ENCODE measurements at places on chromosomes 1 and 21.

- DNase-seq, result no peak
Observed at GRCh38 chr1:2416403-2416802, 4.0 kb upstream of the PEX10 start.

DNA sequence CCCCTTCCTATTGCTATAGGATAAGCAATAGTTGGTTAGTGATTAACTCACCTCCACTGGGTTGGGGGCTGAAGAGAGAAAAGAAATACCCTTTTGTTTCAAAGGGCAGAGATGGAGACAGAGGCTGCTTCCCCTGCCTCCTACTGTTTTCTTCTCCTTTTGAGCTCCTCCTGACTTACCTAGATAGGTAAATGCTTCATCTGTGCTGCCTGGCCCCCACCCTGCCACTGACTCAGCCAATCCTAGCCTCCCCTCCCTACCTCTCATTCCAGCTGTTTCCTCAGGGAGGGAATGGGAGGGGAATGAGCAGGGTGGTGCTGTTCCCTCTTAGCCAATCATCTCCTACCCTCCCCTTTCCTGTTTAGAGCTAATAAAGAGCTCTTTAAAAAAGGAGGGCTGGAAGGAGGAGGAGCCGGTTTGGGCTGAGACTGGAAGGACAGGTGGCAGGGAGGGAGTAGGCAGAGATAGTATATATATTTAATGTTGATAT lies at the start of gene C1orf116:
TSS of gene C1orf116 (minus strand) at position 229 of the 490 bp plus-strand sequence. CDS start 5,158 bp downstream, outside the sequence.
- DNase-seq, result no peak

GRCh38 chr21:41901782-41902181 lies 22.6 kb upstream of the PRDM15 start:
- DNase-seq, result no peak

- DNase-seq, result no peak
Observed at GRCh38 chr1:72271555-72272085, 10.7 kb downstream of the NEGR1 start.

DNA sequence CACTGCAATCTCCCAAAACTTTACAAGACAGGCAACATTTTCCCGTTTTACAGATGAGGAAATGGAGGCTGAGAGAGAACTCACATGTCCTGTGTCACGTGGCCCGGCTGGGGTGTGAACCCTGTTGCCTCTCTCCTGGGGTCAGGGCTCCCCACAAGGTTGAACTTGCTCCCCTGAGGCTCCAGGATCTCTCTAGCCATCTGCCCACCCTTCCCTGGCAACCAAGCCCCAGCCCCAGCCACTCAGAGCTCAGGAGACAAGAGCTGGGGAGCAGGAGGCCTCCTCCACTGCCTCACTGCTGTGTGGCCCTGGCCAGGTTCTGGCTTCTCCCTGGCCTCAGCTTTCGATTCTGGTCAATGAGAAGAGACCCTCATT lies 11.8 kb downstream of the LAPTM5 start:
- DNase-seq, result no peak

DNA sequence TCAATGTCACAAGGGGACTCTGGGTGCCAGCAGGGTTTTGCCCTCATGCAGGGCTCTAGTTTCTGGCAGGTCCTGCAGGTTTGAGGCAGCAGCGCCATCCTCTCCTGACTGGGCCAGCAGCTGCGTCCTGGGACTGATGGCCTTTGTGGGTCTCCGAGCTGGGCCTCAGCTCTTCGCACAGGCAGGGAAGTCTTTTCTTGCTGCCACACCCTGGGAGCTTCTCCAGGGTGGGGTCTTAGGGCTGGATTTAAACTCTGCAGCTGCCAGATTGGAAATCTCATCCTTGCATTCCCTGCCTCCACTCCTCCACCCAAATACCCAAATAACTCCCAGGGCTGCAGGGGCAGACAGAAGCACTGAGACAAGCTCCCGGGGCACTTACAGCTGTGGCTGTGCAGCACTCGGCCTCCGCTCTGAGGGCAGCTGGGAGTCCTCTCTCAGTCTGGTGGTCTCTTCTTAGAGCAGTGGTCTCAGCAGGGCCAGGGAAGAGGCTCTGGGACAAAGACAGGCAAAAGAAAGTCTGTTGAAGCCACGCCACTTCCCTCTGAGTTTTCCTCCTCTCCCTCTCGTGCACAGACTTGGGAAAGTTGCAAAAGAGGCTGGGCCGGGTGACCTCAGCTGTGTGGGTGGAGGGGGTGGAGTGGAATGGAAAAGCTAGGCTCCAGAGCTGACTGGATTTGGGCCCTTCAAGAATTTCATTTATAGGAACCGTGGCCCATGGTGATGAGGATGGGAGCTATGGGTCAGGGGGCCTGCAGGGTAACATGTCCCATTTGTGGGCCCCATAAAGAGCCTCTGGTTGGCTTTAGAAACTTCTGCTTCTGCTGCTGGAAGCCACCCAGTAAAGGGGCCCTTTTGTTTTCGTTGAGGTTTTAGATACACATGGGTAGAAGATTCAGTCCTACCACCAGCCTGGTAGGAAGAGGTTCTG lies at the start of gene RAB7B:
TSS of gene RAB7B (minus strand) at position 525 of the 931 bp plus-strand sequence. CDS start 9,260 bp downstream, outside the sequence.
- no peak for DNase-seq

DNA sequence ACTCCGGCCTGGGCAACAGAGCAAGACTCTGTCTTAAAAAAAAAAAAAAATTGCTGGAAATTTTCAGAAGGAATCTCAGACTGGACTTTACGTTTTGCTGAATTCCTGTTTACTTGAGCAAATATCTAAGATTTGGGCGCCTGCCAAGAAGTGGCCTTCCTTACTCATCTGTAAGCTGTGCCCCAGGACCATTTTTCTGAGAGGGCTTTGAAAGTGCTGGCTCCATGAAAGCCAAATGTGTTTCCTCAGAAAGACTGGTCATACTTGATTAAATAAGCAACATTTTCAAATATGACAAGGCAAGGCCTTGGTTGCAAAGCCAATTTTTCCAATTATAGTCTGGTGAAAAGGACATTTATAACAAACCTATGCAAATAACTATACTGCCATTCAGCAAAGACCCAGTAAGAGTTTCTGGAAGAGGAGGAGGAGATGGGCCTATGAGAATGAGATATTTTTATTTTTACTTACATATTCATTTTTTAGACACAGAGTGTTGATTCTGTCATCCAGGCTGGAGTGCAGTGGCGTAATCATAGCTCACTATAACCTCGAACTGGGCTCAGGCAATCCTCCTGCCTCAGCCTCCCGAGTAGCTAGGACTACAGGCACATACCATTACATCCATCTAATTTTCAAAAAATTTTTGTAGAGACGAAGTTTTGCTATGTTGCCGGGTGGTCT lies 56.3 kb upstream of the HTR1D start:
- DNase-seq, result peak; percentile 66

DNA sequence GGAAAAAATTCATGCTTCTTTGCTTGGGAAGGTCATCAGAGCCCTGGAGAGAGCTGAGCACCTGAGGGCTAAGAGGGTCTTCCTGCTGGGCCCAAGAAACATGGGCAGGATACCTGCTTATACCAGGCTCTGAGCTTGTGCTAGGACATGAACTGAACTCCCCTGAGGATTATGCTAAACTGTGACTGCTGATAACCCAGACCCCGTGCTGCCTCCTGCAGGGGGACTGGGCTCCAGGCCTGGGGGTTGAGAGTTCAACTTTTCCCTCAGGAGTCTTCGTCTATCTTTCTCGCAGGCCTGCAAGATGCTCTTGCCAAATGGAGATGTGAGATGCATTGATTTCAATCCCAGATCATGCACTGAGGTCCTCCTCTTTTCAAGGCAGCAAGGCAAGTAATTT lies 368.5 kb downstream of the HHAT start:
- no peak for DNase-seq

- DNase-seq, result peak; percentile 47
Observed at GRCh38 chr1:13783551-13783950, 83.6 kb downstream of the PRDM2 start.

DNA sequence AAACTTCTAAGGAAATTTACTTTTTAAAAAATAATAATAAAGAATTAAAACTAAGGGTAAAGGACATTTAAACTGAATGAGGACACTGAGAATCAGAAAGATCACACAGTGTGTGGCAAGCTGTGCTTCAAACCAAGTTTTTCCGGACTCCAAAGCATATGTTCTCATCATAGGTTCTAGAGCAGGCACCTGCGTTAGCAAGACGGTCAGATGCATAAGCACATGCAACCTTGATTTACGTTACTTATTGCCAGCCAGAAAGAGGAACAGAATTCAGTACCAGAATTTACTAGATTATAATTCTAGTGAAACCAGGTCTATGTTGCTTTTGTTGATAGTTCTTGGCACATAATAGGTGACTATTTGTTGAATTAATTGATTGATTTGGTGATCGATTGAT lies 6.2 kb upstream of the LBR start:
- no peak for DNase-seq

GRCh38 chr1:211680752-211681327 lies 5.4 kb upstream of the NEK2 start:
- DNase-seq, result peak; percentile 80

- no peak for DNase-seq
Observed at GRCh38 chr1:87330057-87330884, 1.6 kb downstream of the LMO4 start.

DNA sequence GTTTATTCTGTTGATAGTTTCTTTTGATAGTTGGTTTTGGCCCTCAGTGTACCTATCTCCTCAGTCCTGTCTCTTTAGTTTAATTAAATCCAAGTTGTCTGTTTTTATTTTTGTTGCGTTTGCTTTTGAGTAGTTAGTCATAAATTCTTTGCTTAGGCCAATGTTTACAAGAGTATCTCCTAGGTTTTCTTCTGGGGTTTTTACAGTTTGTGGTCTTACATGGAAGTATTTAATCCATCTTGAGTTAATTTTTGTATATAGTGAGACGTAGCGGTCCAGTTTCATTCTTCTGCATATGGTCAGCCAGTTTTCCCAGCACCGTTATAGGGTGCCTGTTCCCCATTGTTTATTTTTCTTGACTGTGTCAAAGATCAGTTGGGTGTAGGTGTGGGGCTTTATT lies 139.4 kb downstream of the POU2F1 start:
- DNase-seq, result no peak

GRCh38 chr1:201490708-201491131 lies 16.2 kb downstream of the CSRP1 start:
- no peak for DNase-seq

DNA sequence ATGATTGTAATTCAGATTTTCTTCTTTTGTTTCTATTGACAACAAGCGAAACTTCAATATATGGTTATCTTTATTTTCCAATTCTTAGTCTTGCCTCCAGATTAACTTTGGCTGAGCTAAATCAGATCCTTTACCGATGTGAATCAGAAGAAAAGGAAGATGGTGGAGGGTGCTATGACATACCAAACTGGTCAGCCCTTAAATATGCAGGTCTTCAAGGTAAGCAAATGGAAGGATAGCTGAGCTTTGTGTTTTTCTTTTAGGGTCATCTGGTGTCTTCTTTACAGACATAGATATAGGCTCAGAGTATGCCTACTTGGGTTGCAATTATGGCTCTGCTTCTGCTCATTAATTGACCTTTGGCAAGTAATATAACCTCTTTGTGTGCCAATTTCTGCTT lies 37.7 kb downstream of the AGL start:
- DNase-seq, result no peak

GRCh38 chr1:73273886-73274285 lies 924.1 kb downstream of the LRRIQ3 start:
- DNase-seq, result no peak

- no peak for DNase-seq
Observed at GRCh38 chr1:47031585-47031984, 8.1 kb downstream of the CYP4X1 start.

- no peak for DNase-seq
Observed at GRCh38 chr1:37473431-37474045, 842 bp upstream of the ZC3H12A start.

- no peak for DNase-seq
Observed at GRCh38 chr1:111602302-111602701, 17.3 kb upstream of the RAP1A start.

All from astrocyte of the cerebellum (primary cell).